Tibial nerve (tissue), 4 donors: ENCODE measurements at places on chromosomes 5 and 9. TPM values are rescaled to one million over a fixed set of nuclear protein-coding genes. Genes with fewer than 3 reads are reported as not detected.

The PFN3 gene
- not detected for total RNA-seq

The CCNJL gene
- total RNA-seq: not detected

The NMUR2 gene
- total RNA-seq: not detected

The CDKN2A gene
- 1.8 TPM for total RNA-seq

The ARID3C gene
- total RNA-seq: 2.1 TPM

The SPATA31D4 gene
- not detected for total RNA-seq

The DHX29 gene
- total RNA-seq: 22.9 TPM

- no peak overlapping the region for H3K4me3 ChIP-seq
- no peaks in the 10 kb centered on the region for H3K27me3 ChIP-seq
- DNase-seq: no peak
- no peaks in the 10 kb centered on the region for H3K4me1 ChIP-seq
- H3K27ac ChIP-seq: no peak overlapping the region
- H3K36me3 ChIP-seq: no peaks in the 10 kb centered on the region
Observed at GRCh38 chr9:34211395-34211794, 32.6 kb downstream of the UBAP1 start.

GRCh38 chr5:160445132-160445531 lies 23.5 kb downstream of the PTTG1 start:
- no peaks in the 10 kb centered on the region for H3K4me1 ChIP-seq
- no peak for DNase-seq
- no peaks in the 10 kb centered on the region for H3K36me3 ChIP-seq
- H3K27me3 ChIP-seq: no peaks in the 10 kb centered on the region
- H3K4me3 ChIP-seq: no peak overlapping the region
- no peak overlapping the region for H3K27ac ChIP-seq

DNA sequence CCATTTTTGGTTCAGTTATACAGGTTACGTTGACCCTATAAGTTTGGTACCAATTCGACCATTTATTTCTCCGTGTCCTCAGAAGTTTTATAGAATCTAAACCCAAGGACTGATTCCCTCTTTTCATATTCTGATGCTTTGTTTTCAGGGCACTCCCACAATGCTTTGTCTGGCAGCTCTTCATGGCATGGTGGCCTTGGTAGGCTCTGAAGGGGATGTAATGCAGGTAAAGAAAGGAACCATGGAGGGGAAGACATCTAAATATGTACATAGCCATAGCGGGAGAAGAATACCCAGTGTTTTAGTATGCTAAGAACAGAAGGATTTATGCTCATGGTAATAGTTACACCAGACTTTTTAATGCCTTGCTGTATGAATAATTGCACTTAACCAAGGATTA lies 82.7 kb downstream of the HACD4 start:
- H3K27me3 ChIP-seq: no peaks in the 10 kb centered on the region
- H3K36me3 ChIP-seq: peaks cover 29% of the 10 kb centered on the region
- H3K4me3 ChIP-seq: no peak overlapping the region
- no peak overlapping the region for H3K27ac ChIP-seq
- H3K4me1 ChIP-seq: no peaks in the 10 kb centered on the region
- no peak for DNase-seq

GRCh38 chr5:395156-395920 lies 47.6 kb upstream of the EXOC3 start:
- peaks cover 12% of the 10 kb centered on the region for H3K4me1 ChIP-seq
- no peak for DNase-seq
- H3K4me3 ChIP-seq: no peak overlapping the region
- no peaks in the 10 kb centered on the region for H3K36me3 ChIP-seq

- H3K36me3 ChIP-seq: no peaks in the 10 kb centered on the region
- H3K4me1 ChIP-seq: peaks cover 98% of the 10 kb centered on the region
- H3K4me3 ChIP-seq: no peak overlapping the region
Observed at GRCh38 chr9:134381671-134382516, 55.6 kb downstream of the RXRA start.

GRCh38 chr9:35029852-35030251 lies 40.3 kb downstream of the DNAJB5 start:
- H3K36me3 ChIP-seq: no peaks in the 10 kb centered on the region
- H3K27me3 ChIP-seq: no peaks in the 10 kb centered on the region
- H3K27ac ChIP-seq: no peak overlapping the region
- H3K4me3 ChIP-seq: no peak overlapping the region

DNA sequence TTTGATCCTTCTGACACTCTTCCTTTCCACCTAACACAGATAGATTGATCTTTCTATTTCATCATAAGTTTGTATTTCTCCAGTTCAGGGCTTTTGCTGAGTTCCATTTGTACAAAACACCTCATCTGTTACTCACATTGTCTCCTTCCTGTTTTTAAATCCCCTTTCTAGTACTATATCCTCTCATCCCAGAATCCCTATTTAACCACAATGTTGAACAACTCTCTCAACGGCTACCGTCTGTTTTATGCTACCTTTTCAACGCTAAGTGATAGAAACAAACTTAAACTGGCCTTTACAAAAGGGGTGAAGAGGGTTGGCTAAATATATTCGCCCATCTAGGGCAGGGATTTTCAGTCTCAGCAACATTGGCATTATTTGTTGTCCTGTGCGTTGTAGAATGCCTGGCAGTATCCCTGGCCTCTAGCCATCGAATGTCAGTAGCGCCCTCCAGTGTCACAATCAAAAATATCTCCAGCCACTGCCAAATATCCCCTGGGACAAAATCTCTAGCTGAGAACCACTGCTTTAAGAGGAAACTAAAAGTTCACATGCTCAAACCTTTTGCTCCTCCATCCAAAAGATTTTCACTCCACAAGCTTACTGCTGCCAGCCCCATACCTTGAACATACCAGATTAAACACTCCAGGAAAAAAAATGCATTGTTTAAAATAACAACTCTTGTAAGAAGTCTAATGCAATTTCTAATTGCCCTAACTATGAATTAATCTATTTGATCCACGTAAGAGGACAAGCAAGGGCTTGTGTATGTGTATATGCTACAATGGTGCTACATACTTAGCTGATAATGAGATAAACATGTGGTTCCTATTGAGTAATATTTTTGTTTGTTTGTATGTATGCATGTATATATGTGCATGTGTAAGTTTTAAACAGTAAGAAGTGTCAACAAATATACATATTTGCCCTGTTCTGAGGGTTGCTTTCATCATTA lies 344.0 kb downstream of the PTPRD start:
- no peak overlapping the region for H3K27ac ChIP-seq
- H3K27me3 ChIP-seq: no peaks in the 10 kb centered on the region
- no peaks in the 10 kb centered on the region for H3K36me3 ChIP-seq
